ENCODE measurements at places on chromosomes 6 and 20.
A peak's percentile ranks its signal among the peaks of the same experiment; 100 is the strongest.

GRCh38 chr6:149884215-149884614, 13.7 kb downstream of the RAET1E start:
- DNase-seq, result no peak

GRCh38 chr20:45850926-45851325, 6.3 kb downstream of the ACOT8 start:
- DNase-seq, result no peak

DNA sequence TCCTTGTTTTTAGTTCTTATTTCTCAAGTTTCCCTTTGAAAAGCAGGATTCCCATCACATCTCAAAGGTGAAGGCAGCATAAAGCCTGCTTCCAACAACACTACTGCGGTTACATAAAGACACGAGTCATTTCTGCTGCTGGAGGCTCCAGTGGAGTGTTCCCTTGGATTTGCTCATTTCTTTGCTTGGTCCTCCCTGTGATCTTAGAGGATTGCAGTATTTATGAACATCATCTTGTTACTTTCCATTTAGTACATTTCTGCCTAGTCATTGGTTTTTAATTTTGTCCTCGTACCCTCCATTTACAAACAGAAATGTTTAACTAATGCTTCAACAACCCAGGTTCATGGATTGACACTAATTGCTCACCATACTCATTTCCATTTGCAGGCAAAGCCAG, 298.8 kb downstream of the ZNF217 start:
- DNase-seq, result no peak

- DNase-seq, result peak; percentile 18
Observed at GRCh38 chr6:125154761-125155135, 1.2 kb downstream of the TPD52L1 start.

- no peak for DNase-seq
Observed at GRCh38 chr6:28335040-28335563, 846 bp downstream of the ZSCAN31 start.

GRCh38 chr6:132142308-132142707, 191.1 kb upstream of the CCN2 start:
- no peak for DNase-seq

DNA sequence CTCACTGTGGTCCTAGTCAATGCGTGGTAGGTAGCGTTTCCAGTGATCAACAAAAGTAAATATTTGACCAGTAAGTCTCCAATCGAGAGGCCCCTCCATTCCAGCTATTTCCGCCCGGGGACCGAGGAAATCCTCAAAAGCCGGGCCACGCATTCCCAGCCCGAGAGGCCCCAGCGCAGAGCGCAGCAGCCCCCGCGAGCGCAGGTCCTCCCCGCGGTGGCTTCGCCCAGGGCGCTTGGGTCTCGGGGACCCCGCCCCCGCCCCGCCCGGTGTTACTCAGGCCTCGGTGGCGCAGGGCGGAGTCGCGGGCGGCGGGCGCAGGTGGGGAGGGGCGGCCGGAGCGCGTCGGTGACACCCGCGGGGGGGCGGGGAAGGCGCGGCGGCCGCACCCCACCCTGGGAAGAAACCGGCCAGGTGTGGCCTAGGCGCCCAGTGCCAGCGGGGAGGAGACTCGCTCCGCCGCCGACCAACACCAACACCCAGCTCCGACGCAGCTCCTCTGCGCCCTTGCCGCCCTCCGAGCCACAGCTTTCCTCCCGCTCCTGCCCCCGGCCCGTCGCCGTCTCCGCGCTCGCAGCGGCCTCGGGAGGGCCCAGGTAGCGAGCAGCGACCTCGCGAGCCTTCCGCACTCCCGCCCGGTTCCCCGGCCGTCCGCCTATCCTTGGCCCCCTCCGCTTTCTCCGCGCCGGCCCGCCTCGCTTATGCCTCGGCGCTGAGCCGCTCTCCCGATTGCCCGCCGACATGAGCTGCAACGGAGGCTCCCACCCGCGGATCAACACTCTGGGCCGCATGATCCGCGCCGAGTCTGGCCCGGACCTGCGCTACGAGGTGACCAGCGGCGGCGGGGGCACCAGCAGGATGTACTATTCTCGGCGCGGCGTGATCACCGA, at the start of gene DSP:
Gene DSP (plus strand): TSS at position 497 of the 890 bp plus-strand sequence. CDS start 245 bp downstream, at position 742.
- DNase-seq, result peak; percentile 42

DNA sequence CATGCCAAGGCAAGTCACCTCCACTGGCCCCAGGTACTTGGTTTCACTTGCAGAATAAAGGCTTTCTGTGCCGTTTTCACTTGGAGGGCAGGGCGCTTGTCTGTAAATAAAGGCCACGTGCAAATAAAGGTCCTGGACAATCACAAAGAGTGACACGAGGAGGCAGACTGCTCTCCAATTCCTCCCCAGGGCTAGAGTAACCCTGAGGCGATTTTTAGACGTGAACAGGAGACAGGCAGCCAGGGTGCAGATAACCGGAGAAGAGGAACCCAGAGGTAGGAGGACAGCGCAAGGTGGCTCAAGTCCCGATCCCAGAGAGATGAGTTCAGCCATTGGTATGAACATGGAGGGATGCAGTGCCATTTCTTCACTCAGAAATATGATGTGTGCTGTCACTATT, 327.4 kb downstream of the KIF16B start:
- no peak for DNase-seq

GRCh38 chr20:62181808-62182207, 1.0 kb upstream of the MTG2 start:
- DNase-seq, result no peak

DNA sequence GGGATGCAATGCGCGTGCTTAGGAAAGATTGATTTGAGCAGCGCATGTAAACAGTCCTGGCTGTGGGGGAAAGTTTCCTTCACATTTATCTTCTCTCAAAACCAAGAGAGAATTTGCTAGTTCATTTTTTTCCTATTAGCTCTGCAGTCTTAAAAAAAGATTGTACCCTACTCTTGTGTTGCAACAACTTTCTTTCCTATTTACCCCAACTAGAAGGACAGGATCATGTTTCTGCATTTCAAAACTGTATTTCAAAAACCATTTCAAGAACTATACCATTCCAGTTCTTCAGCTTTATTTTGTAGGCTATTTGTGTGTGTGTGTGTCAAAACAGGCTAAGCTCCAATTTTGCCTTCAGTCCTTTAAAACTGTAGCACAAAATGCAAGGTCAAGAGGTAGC, 473.1 kb downstream of the KIF16B start:
- no peak for DNase-seq

GRCh38 chr6:18820725-18821124, 433.6 kb downstream of the RNF144B start:
- DNase-seq, result no peak

GRCh38 chr20:3590164-3590563, 73.0 kb downstream of the GFRA4 start:
- DNase-seq, result no peak

DNA sequence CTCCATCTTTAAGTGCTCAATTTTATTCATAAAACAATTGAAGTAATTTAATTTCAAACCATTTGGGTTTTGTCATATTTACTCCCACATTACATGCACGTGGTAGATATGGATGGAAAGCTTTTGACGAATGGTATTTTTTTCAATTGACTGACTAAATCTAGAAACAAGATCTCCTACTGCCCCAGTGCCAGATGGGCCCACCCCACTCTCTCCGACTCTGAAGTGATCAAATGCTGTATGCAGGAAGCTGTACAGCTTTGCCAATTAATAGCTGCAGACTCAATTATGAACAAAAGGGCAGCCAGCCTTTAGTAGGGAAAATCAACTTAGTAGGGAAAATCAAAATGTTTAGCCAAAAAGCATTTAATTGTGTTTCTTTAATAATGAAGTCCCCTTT, 46.2 kb downstream of the PACRG start:
- DNase-seq, result no peak

- DNase-seq, result no peak
Observed at GRCh38 chr6:156583083-156583482, 194.1 kb upstream of the ARID1B start.

- DNase-seq, result no peak
Observed at GRCh38 chr6:99121748-99122147, 174.0 kb upstream of the FBXL4 start.

DNA sequence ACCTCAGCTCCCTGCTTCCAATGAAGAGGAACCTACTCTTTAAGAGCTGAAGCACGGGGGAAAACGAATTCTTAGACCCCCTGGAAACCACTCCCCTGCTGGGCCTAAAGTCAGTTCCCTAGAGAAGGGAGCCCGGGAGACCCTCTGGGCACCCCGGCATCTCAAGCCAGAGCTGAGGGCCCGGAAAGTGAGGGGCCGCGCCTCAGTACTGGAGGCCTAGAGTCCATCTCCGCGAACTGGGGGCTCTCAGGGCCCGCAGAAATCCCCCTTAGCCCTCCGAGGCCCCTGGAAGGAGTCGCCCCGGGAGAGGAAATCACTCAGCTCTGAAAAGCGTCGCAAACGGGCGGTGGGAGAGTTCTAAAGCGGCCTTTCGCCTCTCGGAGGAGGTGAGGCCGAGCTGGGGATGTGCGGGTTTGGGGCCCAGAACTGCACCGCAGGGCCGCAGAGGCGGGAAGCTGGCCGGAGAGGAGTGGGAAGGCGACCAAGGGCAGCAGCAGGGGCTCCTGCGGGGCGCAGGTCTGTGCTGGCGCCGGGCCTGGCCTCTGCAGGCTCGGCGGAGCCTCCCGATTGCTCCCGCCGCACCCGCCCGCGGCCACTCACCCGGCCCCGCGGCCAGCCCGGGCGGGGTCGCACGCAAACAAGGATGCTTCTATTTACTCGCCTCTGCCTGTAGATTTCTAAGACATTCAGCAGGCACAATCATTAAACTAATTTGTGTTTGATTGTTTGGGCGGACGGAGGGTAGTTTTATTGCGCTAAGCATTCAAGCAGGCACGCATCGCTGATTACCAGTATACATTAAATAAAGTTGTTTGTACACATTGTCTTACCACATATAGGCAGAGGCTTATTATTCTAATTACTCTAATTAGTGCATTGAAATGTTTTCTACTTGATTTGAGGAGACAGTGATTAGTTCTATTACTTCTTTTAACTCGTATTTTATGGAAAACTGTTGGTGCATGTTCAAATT, 9.2 kb downstream of the POU3F2 start:
- DNase-seq, result peak; percentile 16

DNA sequence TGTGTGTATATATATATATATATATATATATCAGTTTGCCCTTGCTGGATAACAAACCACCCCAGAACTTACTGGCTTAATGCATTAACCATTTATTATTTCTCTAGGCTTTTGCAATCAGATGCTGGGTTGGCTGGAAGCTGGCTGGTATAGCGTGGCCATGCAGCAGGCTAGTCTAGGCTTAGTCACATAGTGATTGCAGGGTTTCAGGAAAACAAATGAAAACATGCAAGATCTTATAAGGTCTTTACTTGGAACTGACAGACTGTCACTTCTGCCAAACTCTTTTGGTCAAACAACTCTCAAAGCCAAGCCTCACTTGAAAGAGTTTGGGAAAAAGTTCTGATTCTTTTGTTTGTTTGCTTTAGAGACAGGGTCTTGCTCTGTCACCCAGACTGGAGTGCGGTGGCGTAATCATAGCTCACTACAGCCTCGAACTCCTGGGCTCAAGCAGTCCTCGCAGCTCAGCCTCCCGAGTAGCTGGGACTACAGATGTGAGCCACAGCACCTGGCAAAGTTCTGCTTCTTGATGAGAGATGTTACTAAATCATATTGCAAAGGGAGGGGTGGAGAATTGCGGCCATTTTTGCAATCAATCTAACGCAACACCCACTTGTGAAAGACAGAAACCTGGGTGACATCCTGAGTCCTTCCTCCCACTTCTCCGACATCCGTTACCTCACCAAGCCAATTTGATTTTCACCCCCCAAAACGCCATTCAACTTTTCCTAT, 74.6 kb upstream of the RNF24 start:
- DNase-seq, result no peak

GRCh38 chr6:90865513-90865912, 278.6 kb upstream of the MAP3K7 start:
- no peak for DNase-seq

DNA sequence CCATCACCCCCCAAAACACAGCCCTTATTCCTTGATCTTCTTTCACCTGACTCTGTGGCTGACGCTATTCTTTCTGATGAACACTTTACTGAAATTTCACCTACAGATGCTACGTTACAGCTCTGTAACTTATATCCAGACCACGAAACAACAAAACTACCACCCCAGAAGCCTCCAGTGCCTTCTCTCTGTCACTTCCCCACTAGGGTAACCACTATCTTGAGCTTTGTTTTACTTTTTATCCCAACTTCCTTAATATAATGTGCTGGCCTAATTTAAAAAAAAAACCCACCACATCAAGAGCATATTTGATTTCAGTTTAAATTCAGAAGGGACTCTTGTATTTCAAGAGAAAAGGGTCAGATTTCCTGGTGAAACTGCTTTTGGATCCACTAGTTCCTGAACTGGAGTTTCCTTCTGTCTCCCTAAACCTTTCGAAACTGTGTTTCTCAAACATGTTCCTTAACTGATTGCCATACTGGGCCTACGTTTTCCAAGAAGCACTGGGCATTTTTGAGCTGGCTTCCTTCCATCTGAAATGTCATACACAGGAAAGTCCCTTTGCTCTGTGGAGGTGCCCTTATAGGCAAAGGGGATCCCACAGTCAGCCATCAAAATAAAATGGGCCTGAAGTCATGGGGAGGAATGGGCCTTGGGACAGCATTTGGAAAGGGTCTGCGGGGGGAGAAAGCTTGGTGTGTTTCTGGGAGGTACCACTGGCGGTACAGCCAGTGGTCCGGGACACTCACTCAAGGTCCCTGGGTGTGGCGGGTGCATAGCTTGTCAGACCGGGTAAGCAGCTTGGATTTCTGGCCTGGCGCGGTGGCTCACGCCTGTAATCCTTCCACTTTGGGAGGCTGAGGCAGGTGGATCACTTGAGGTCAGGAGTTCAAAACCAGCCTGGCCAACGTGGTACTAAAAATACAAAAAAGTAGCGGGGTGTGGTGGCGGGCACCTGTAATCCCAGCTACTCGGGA, 25.8 kb upstream of the RTF2 start:
- DNase-seq, result no peak

GRCh38 chr20:13302647-13303450, 81.8 kb downstream of the ISM1 start:
- DNase-seq, result peak; percentile 50

DNA sequence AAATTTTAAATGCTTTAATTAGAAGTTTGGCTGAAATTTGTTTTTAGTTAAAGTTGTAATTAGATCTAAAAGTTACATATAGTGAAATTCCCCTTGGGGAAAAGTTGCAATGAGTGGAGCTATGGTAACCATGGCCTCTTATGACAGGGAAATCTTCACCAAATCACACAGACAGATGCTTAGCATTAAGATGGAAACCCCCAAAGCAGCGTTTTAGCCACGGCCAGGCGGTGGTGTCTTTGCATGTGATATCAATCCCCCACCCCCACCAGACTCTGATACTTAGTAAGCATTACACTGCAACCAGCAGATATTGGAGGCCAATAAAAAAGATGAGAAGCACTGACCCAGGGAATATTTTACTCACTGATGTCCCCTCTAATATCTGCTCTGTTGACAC, 75.7 kb downstream of the REPS1 start:
- DNase-seq, result peak; percentile 15

- DNase-seq, result peak; percentile 34
Observed at GRCh38 chr20:56359212-56360132, 698 bp downstream of the FAM210B start.

GRCh38 chr20:37449276-37449675, 71.8 kb upstream of the NNAT start:
- no peak for DNase-seq

- DNase-seq, result no peak
Observed at GRCh38 chr6:7953753-7954152, 43.2 kb upstream of the TXNDC5 start.

- no peak for DNase-seq
Observed at GRCh38 chr6:139278190-139278589, 13.6 kb downstream of the TXLNB start.
